ENCODE measurements at places on chromosomes 3 and 15. TPM values are rescaled to one million over a fixed set of nuclear protein-coding genes. Genes with fewer than 3 reads are reported as not detected.

GUCA1C gene
- total RNA-seq = not detected

PLXND1 gene
- total RNA-seq = 251 TPM

NMNAT3 gene
- 4.9 TPM for total RNA-seq

ZNF860 gene
- 2.0 TPM for total RNA-seq

ZNF501 gene
- total RNA-seq = 3.5 TPM

DZIP1L gene
- 16.8 TPM for total RNA-seq

FETUB gene
- not detected for total RNA-seq

SLC35G2 gene
- total RNA-seq = 0.45 TPM

MYZAP gene
- total RNA-seq = 15.2 TPM

IL1RAP gene
- total RNA-seq = not detected

SYNPR gene
- total RNA-seq = not detected

DNA sequence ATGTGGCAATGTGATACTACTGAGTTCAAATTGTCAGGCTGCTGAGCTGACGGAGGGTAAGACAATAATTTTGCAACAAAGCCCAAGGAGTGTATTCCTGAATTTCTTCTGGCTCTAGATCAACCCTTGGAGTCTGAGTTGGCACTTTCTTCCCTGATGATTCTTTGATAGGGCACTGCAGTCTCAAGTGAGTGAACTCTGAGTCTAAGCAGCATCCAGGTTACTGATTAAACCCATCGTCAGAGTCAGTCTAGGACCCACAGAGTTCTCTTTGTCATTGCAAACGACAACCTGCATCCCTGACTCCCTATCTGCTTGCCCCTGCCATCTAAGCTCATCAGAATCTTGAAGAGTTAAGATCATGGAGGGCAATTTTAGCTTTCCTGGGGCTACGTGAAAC is 58.6 kb downstream of the MME start:
- DNase-seq = no peak

GRCh38 chr15:89419370-89419984 is 76.9 kb downstream of the RHCG start:
- peak; percentile 85 for DNase-seq

DNA sequence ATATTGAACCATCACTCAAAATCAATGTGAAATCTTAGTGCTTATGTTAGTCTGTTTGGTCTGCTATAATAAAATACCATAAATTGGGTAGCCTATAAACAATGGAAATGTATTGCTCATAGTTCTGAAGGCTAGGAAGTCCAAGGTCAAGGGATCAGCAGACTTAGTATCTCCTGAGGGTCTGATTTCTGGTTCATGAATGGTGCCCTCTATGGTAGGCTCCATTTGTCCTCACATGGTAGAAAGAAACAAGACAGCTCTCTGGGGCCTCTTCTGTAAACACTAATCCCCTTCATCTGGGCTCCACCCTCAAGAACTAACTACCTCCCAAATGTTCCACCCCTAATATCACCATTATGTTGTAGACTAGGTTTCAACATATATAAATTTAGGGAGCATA is 15.0 kb upstream of the EOMES start:
- no peak for DNase-seq

- DNase-seq = peak; percentile 45
These were observed 197.2 kb downstream of the KCNAB1 start for GRCh38 chr3:156317462-156318074.

- peak; percentile 59 for DNase-seq
These were observed 15.7 kb downstream of the BHLHE40 start for GRCh38 chr3:4994823-4995499.

GRCh38 chr3:170753421-170754310 is 116.3 kb downstream of the RPL22L1 start:
- no peak for DNase-seq

DNA sequence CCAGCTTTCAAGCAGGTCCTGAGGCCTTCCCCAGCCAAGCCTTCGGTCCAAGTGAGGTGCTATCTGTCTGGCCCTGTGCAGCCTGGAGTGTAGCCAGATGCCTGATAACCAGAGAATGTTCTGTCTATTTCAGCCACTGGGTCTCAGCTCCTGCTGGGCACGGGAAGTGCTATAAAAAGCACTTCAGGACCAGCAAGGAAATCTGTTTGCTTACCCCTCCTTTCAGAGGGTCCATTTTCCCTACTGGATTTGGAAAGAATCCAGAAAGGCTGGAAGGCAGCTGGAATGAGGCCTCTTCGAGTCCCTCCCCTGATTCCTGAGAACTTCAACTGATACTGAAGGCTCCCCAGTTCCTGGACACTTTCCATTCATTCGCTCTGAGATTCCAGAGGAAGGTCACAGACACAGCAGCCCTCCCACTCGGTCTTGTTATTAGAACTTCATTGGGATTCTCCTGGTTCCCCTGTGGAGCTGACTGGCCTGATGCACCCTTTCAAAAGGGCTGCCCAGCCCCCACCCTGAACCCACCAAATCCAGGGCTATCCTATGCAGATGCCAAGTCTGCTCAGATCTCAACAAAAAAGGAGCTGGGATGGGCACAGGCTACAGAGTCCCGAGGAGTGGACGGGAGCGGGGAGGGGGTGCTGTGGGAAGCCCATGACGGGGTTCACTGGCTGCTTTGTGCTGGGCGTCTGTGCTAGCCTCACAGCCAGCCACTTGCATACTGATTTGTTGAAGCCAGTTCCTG is 70.4 kb downstream of the UMPS start:
- DNase-seq = no peak

DNA sequence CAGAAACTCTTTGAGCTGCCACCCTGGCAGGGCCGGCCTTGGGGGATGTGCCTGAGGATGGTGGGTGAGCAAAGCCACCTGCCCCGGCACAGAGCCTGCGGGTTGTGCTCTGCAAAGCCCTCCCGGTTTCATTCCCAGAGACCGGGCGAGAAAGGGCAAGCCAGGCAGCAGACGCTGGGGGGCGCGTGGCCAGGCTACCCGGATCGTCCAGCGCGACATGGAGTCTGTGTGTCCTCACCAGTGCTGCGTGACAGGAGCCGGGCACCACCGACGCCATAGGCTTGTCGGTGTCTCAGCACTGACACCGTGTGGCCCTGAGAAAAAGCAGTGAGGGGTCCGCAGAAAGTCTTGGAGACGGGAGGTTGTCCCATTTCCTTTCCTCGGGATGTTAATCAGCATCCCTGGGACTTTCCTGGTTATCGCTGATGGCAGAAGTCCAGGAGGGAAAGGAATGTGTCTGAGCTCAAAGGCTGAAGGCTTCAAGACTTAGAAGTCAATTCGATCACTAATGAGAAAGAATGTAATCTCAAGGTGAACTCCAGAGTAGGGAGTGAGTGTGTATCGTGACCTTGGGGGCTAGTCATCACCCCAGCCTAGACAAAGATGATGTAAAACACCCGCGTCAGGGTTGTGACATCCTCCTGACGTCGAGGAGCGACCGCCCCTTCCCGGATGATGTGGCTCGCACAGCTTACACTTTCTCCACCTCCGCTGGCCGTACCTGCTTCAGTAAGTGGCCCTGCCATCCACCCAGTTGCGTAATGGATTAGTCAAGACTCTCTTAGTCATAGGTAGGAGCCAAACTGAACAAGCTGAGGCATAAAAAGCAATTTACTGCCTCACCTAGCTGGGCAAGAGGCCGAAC is 36.3 kb upstream of the PLA2G4E start:
- peak; percentile 84 for DNase-seq

DNA sequence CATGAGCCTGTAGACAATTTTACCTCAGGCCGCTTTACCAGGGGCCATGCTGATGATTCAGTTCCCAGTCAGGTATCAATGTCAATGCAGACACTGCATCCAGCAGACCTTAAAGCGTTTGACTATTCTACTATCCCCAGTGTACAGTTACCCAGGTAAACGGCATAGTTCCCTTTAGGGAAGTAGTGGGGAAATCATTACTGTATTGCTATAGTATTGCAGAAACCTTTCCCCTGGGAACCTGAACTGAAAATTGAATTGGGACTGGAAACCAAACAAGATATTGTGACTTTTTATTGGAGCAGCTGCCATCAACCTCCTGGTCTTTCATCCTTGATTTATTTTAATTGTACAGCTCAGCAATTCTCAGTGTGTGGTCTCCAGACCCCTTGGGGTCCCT is 6.6 kb upstream of the INAFM2 start:
- no peak for DNase-seq

DNA sequence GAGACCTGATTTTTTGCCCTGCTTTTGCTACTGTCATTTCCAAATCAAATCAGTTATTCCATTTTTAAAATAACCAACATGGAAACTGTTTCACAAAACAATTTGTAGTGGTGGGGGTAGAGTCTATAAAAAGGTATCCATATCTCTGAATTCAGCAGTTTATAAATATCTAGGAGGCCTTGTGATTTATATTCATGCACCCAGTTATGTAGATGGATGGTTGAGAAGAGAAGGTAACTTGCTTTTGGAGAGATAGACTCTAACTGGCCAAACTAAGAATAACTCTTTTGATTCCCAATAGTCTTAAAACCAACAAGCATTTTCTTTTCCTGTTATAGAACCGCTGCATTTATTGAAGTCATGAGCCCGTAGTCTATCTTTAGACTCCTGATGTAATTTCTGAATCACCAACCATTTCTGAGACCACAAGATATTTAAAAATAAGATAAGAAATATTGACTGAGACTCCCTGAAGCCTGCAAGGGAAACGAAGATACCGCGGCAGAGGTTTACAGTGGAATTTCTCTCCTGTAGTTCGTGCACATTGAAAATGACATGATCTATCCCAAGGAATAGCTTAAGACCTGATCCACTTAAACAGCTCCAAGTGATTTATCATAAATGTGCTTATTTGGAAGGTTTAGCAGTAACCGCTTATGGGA is 68.5 kb downstream of the SAMMSON start:
- no peak for DNase-seq

DNA sequence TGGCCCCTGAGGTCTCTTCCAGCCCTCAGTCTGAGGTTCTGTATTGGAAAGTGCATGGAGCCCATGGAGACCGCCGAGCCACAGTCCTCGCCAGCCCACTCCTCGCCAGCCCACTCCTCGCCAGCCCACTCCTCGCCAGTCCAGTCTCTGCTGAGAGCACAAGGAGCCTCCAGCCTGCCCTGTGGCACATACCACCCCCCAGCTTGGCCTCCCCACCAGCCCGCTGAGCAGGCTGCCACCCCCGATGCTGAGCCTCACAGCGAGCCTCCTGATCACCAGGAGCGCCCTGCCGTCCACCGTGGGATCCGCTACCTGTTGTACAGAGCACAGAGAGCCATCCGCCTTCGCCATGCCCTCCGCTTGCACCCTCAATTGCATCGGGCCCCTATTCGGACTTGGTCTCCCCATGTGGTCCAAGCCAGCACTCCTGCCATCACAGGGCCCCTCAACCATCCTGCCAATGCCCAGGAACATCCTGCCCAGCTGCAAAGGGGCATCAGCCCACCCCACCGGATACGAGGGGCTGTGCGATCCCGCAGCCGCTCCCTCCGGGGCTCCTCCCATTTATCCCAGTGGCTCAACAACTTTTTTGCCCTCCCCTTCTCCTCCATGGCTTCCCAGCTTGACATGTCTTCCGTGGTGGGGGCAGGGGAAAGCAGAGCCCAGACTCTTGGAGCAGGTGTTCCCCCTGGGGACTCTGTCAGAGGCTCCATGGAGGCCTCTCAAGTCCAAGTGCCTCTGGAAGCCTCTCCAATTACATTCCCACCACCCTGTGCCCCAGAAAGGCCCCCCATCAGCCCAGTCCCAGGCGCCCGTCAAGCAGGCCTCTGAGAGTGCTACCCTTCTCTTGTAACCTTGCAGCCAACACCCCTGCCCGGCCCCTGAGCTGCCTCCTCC is 40.9 kb downstream of the PML start:
- no peak for DNase-seq

DNA sequence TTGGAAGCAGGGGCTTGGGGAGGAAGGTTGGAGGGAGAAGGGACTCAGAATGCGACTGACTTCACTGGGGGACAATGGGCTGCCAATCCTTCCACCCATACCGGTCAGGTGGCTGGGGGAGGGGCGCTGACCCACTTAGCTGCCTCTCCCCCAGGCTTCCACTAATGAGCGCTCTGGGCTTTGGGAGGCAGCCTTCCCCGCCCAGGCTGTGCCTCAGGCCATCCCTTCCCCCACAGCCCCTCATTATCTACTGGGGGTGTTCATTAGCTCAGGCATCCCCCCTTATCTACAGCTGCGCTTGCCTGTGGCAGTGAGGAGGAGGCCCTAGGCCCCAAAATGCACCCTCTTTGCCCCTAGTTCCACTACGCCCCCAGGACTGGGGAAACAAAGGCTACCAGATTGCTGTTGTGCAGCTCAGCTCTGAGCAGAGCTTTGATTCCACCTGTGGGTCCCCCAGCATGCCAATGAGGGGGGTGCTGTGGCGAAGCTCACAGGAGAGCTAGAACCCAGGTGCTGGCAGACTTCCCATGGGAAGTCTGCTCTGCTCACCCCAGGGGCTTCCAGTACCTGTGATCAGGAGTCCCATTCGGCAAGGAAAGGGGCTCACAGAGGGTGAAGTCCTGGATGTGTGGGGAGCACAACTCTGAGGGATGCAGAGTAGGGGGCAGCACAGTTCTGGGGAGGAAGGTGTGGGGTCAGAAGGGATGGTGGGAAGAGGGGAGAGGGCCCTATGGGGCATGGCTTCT is 29.4 kb upstream of the SEMA3F start:
- no peak for DNase-seq

DNA sequence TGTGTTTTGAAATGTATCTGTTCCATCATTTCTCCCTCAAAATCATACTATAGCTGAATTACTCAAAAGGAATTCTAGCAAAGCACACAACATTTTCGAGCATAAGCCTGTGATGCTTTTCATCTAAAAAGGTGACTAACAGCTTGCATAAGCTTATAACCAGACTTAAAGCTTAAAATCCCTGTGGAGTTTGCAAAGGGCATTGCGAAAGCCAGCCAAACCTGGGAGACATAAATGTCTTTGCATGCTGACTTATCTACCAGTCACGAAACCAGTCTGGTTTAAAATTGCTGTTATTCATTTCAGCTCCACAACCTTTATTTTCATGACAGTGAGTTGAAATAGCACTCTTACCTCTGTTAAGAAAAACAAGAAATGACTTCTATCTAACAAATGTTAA is 35.6 kb upstream of the LIPC start:
- DNase-seq = no peak

GRCh38 chr3:171809861-171810628 is at the start of gene PLD1:
Gene PLD1 (minus strand): TSS chr3:171810483. CDS start chr3:171738051, 72,432 bp downstream.
- DNase-seq = peak; percentile 89

DNA sequence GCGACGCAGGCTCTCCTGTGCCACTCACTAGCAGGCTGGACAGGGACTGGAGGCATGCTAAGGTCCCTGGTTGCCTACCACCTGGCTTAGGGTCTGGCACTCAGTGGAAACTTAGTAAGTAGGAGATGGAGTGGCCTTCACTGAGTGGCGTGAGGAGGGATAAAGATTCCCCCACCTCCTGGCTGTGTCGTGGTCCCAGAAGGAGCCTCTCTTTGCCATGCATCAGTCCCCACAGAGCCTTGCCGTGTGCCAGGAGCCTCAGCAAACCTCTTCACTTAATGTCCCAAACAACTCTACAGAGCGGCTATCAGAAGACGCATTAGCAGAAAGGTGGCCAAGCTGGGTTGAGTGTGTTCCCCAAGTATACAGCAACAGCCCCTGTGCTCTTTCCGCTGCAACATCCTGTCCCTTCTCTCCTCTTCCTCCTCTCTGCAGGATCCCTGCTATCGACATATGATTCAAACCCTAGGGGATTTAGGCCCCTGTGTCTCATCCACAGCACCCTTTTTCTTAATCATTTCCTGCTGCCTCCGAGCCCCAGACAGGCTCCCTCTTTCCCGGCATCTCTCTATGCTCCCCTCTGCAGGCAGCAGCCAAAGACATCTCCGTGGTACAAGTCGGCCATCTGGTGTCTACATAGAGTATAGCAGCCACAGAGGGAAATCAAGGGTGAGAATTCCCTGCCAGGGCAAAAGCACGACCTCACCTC is 66.7 kb downstream of the SLC6A1 start:
- no peak for DNase-seq

GRCh38 chr3:45657853-45658252 is 31.3 kb upstream of the SACM1L start:
- no peak for DNase-seq

GRCh38 chr3:4151859-4152258 is 151.3 kb upstream of the SETMAR start:
- no peak for DNase-seq

Data from stomach (tissue), 19 donors.